ENCODE measurements at places on chromosomes 16 and 17. TPM values are rescaled to one million over a fixed set of nuclear protein-coding genes. Genes with fewer than 3 reads are reported as not detected.
A peak's percentile ranks its signal among the peaks of the same experiment; 100 is the strongest.

DNA sequence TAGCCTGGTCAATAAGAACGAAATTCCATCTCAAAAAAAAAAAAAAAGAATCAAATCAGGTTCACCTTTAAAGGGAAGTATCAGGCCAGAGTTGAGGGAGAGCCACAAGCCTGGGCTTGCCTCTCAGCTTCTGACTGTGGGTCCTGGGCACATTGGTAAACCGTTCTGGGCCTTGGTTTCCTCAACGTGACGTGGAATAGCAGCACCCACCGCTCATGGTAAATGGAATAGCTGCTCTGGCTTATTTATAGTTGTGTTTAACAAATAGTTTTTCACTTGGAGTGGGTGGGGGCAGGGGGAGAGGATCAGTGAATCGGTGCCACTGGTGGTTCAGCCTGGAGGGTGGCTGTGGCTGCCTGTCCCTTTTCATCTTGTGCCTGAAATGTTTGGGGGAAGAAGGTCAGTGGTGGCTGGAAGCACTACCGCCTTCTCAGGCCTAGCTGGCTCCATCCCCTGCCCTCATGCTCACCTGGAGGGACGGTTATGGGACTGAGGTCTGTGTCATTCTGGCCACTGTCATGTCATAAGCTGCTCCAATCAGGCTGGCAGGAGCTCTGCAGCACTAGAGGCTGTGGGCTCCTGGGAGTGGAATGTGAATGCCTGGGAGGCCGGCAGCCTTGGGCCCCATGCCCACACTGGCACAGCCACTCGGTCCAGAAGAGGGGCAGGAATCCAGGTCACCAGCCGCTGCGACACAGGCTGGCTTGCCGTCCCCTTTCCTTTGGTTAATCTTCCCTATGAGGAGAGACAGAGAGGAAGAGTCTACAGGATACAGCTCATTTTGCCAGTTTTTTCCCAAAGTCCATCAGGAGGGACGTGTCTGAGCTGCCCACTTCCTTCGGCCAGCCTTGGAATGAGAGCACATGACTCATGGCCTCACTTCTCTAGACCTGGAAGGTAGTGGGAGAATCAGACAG lies 27.0 kb downstream of the CCR7 start:
- no peak for DNase-seq

DNA sequence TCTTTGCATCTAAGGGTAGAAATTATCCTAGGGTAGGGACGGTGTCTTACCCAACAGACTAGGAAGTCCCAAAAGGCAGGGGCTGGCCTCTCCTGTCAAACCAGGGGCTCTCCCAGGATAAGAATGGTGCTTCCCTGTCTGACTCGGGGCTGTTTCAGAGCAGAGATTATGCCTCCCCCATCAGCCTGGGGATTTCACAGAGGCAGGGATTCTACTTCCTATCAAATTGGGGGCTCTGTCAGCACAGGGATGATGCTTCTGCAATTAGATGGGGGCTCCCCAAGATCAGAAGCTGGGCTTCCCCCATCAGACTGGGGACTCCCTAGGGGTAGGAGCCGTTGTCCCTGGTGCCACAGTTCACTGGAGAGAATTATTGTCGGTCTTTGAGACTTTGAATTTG lies 2.3 kb downstream of the NXPH3 start:
- DNase-seq = no peak

GRCh38 chr16:86529160-86529559 lies 18.8 kb downstream of the FOXF1 start:
- no peak for DNase-seq

GRCh38 chr17:78362671-78363070 lies 2.8 kb upstream of the SOCS3 start:
- no peak for DNase-seq

GRCh38 chr17:37148156-37148555 lies 199.4 kb downstream of the AATF start:
- no peak for DNase-seq

GRCh38 chr16:85094812-85095211 lies 17.5 kb downstream of the CIBAR2 start:
- no peak for DNase-seq

GRCh38 chr17:81393684-81394376 lies 1.4 kb upstream of the BAHCC1 start:
- DNase-seq = peak; percentile 75

DNA sequence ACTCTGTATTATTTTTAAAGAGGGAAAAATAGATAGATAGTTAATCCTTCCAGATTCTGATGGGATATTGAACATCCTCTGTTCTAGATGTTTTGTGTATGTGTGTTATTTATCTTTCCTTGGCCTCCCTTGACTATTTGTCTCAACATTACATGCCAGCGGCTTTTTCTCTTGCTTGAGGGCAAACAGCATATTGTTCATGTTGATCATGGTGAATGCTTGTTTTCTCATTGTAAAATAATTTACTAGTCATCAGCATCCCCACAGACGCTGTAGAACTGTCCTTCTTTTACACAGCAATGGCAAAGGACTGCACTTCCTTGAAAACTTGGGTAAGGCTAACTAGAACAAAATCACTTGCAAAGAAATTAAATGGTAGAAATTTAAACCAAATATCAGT lies 1376.4 kb upstream of the GOT2 start:
- no peak for DNase-seq

- DNase-seq = no peak
Measured at GRCh38 chr17:20180661-20181060, 171.5 kb downstream of the SPECC1 start.

DNA sequence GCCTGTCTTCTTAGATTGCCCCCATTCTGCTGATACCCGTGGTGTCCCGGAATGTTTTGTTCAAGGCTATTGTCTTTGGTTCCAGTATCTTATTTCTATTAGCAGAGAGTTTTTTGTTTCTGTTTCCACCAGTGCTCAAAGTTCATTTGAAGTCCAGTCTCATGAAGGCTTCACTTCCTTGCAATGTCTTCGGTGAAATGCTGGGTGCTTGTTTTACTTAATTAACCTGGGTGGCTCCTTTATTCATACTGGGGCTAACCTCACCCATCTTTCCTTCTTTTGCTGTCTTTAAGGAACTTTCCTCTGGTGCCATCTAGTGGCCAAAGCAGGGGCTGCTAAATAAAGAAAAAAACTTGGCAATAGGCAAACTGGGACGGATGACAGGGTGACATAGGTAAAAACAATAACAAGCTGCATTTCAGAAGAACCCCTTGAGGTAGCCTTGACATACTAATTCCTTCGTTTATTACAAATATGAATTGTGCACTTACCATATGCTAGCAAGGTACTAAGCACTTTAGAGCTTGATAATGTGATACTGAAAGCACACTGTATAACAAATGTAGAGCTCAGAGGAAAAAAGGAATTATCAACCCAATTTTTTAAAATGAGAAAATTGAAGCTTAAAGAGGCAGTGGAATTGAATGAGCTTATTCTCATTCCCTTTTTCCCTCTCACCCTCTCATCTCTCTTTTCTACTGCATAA lies 2.8 kb upstream of the SMIM36 start:
- peak; percentile 39 for DNase-seq

DNA sequence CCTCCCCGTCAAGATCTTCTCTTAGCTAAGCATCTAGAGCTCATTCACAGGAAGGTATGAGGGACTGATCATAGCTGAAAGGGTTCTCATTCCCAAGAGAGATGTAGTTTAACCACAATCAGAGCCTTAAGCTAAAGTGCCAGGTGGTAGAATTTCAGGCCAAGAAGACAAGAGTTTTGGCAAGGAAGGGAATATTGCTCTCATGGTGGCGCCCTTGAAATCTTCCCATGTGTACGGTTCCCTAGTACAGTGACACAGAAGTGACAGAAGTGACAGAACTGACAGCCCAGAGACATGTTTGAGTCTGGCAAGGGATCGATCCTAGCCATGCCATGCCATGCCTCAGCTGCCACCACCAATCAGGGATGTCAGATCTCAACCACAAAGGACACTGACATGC lies 2.5 kb downstream of the GRIN2C start:
- DNase-seq = no peak

- peak; percentile 59 for DNase-seq
Measured at GRCh38 chr17:76492989-76493501, 8.2 kb downstream of the RHBDF2 start.

- DNase-seq = no peak
Measured at GRCh38 chr16:50273888-50274325, 7.6 kb downstream of the ADCY7 start.

GRCh38 chr17:72119873-72120641 lies 763 bp upstream of the SOX9 start:
- DNase-seq = no peak

GRCh38 chr16:81601601-81602255 lies 157.1 kb downstream of the CMIP start:
- DNase-seq = no peak

DNA sequence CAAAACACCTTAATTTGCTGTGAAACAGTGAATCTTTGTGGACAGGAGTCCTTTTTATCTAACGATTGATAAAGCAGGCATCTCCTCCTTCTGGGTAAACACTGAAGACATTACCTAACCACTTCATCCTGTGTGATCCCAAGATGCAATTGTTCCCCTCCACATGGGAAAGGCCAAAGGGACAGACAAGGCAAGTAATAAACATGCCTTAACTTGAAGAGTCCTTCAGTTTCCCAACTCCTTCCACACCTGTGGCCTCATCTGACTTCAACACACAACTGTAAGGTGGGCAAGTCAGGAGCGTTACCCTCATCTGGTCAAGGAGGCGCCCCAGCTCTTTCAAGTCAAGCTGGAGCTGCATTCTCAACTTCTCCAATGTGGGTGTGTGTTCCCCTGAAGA lies 278.6 kb downstream of the ABCC12 start:
- no peak for DNase-seq

DNA sequence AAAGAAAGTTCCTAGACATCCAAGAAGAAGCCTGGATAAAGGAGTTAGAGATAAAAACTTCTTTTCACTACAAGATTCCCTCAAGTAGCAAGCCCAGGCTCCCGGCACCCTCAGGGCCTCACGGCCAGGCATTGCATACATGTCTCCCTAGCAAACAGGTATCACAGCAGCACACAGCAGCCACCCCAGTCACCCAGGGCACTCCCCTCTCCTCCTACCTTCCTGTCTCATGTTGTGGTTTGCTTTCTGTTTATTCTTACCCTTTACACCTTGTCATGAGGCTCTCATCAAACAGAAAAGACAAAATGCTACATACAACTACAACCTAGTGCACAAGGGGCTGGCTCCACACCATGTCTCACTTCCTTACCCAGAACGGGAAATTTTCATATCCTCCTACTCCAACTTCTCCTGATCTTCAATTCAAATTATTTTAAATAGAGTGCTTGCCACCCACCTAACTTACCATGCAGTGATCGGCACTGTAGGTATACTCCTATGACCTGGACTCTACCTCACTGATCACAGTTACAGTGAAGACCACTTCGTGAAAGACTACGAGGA lies 42.7 kb downstream of the XPO6 start:
- DNase-seq = peak; percentile 82

- DNase-seq = no peak
Measured at GRCh38 chr16:12601290-12601900, 202.3 kb downstream of the CPPED1 start.

CTRB1 gene
- total RNA-seq = not detected

USP43 gene
- total RNA-seq = 3.0 TPM

PRSS36 gene
- 3.5 TPM for total RNA-seq

RCVRN gene
- total RNA-seq = 1.7 TPM

HOXB6 gene
- not detected for total RNA-seq
